Neural progenitor cell (in vitro differentiated cells): ENCODE measurements at places on chromosomes 6 and 20. TPM values are rescaled to one million over a fixed set of nuclear protein-coding genes. Genes with fewer than 3 reads are reported as not detected.

DNA sequence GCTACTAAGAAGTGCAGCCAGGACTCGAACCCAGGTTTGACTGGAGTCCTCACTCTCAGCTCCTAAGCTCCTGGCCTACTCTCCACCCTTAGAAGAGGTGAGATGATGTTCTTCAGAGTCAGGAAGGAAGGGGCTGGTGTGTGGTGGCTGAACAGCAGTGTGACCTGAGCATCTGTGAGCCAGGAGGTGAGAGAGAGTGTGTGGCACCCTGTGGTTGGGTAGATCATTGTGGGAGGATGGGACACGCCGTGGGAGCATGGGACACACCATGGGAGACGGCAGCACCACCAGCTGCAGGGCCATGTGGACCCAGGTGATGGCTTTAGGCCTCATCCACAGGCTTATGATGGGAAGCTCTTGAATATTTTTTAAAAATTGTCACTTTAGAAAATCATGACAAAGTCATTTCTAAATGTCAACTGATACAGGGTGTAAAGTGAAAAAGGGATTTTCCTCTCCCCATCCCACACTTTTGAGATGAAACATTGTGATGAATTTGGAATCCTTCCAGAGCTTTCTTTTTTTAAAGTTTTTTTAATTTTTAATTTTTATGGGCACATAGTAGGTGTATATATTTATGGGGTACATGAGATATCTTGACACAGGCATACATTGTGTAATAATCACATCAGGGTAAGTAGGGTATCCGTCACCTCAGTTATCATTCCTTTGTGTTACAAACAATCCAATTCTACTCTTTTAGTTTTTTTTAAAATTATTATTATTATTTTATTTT lies 31.6 kb downstream of the SRC start:
- no peak for DNase-seq

- no peak for DNase-seq
Observed at GRCh38 chr20:9256393-9256792, 187.5 kb downstream of the PLCB4 start.

- DNase-seq: no peak
Observed at GRCh38 chr6:6595952-6596351, 7.4 kb downstream of the LY86 start.

Gene DYNLT2
- 3.3 and 4.7 TPM in 2 replicates for total RNA-seq

Gene ECT2L
- 0.06 TPM in 1 of 2 replicates, not detected in the other for total RNA-seq
